ENCODE measurements at places on chromosomes 7 and 10.

DNA sequence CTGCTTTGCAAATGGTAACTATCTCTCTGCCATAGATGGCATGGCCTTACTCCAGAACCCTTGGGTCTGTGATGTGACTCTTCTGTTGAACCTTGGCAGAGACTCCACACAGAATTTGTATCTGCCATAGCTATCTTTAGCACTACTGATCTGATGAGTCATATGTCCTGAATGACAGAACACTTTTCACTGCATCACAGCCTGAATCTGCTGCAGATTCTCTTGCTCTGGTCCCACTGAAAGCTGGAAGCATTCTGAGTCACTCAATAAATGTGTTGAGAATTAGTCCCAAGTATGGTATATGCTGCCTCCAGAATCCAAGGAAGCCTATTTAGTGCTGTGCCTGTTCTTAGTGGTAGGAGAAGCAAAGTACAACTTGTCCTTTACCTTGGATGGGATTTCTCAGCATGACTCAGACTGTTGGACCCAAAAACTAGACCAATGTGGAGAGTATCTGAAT, 39.5 kb upstream of the ANKRD1 start:
- peaks cover 29% of the 10 kb centered on the region for H3K4me1 ChIP-seq
- DNase-seq: no peak
- peak overlapping the region; percentile 88 for H3K27ac ChIP-seq

DNA sequence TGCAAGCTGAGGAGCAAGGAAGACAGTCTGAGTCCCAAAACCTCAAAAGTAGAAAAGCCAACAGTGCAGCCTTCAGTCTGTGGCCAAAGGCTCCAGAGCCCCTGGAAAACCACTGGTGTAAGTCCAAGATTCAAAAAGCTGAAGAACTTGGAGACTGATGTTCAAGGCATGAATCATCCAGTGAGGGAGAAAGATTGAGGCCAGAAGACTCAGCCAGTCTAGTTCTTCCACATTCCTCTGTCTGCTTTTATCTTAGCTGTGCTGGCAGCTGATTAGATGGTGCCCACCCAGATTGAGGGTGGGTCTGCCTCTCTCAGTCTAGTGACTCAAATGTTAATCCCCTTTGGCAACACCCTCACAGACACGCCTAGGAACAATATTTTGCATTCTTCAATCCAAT, 20.1 kb upstream of the MDFIC start:
- H3K27ac ChIP-seq: no peak overlapping the region
- DNase-seq: no peak
- no peak overlapping the region for H3K4me3 ChIP-seq

- no peak overlapping the region for H3K27ac ChIP-seq
- no peak for DNase-seq
- H3K4me1 ChIP-seq: no peaks in the 10 kb centered on the region
- no peaks in the 10 kb centered on the region for H3K36me3 ChIP-seq
Observed at GRCh38 chr7:123500878-123501489, 33.4 kb downstream of the IQUB start.

DNA sequence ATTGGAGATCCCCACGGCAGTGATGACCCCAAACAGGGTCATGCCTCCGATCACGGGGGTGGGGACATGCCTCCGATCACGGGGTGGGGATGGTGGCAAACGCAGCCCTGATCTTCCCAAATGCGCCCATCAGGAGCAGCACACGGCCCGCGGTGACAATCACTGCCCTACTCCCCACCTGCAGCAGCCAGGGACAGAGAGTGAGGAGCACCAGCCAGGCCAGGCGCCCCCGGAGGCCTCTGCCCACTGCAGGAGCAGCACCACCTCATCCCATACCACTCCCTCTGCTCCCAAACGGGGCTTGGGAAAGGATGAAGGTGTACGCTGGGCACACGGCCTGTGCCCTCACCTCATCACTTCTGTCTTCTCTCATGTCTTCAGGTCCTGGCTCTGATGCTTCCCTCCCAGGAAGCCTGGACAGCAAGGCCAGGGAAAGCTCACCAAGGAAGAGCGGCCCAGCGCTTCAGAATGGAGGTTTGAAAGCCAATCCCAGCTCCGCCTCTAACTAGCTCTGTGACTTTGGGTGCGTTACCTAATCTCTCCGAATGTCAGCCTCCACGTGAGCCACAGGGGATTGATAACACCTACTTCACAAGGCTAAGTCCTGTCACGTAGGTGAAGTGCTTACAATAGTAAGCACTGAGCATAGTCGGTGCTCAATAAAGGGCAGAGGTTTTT, 37.1 kb downstream of the STRA8 start:
- no peaks in the 10 kb centered on the region for H3K27me3 ChIP-seq
- H3K4me3 ChIP-seq: no peak overlapping the region
- no peak for DNase-seq
- H3K27ac ChIP-seq: no peak overlapping the region
- no peaks in the 10 kb centered on the region for H3K36me3 ChIP-seq
- no peaks in the 10 kb centered on the region for H3K4me1 ChIP-seq

DNA sequence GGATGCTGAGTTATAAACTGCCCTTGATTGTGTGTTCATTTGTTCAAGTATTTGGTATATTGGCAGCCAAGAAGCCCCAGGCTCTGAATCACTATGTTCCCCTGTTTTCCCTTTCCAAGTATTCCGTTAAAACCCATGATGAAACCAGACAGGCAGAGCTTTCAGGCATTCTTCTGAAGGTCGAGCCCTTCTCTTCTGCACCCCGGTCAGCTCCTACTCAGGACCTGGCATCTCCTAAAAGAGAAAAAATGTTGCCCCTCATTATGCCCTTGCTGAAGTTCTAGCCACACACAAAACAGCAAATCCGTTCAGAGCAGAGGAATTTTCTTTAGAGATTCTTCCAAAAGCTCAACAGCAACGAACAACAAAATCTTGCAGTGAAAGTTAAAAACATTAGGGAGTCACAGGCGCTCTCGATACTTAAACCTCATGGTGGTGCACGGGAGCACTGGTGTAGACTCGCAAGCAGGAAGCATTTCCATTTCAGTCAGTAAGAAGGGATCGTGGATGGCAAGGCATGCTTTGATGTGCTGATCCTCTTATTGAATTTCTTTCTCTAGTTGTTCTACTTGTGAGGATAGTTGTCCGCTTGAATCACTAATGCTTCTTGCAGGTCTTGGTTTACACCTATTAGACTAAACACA, 264.9 kb downstream of the SKIDA1 start:
- H3K4me1 ChIP-seq: no peaks in the 10 kb centered on the region
- H3K27ac ChIP-seq: no peak overlapping the region
- no peaks in the 10 kb centered on the region for H3K27me3 ChIP-seq
- no peak overlapping the region for H3K4me3 ChIP-seq

GRCh38 chr10:23294638-23295247, 49.9 kb downstream of the C10orf67 start:
- H3K36me3 ChIP-seq: no peaks in the 10 kb centered on the region
- no peak for DNase-seq
- no peaks in the 10 kb centered on the region for H3K4me1 ChIP-seq

GRCh38 chr7:107902381-107902780, 11.4 kb downstream of the DLD start:
- H3K36me3 ChIP-seq: peaks cover 56% of the 10 kb centered on the region
- DNase-seq: no peak
- H3K4me1 ChIP-seq: peaks cover 21% of the 10 kb centered on the region
- no peak overlapping the region for H3K4me3 ChIP-seq

- H3K27me3 ChIP-seq: no peaks in the 10 kb centered on the region
- H3K4me1 ChIP-seq: no peaks in the 10 kb centered on the region
- no peaks in the 10 kb centered on the region for H3K36me3 ChIP-seq
- H3K27ac ChIP-seq: no peak overlapping the region
- DNase-seq: no peak
- H3K4me3 ChIP-seq: no peak overlapping the region
Observed at GRCh38 chr10:119241066-119241465, 33.7 kb downstream of the GRK5 start.

GRCh38 chr7:156234666-156235494, 405.7 kb upstream of the RNF32 start:
- no peaks in the 10 kb centered on the region for H3K36me3 ChIP-seq
- H3K4me1 ChIP-seq: no peaks in the 10 kb centered on the region
- no peak for DNase-seq

DNA sequence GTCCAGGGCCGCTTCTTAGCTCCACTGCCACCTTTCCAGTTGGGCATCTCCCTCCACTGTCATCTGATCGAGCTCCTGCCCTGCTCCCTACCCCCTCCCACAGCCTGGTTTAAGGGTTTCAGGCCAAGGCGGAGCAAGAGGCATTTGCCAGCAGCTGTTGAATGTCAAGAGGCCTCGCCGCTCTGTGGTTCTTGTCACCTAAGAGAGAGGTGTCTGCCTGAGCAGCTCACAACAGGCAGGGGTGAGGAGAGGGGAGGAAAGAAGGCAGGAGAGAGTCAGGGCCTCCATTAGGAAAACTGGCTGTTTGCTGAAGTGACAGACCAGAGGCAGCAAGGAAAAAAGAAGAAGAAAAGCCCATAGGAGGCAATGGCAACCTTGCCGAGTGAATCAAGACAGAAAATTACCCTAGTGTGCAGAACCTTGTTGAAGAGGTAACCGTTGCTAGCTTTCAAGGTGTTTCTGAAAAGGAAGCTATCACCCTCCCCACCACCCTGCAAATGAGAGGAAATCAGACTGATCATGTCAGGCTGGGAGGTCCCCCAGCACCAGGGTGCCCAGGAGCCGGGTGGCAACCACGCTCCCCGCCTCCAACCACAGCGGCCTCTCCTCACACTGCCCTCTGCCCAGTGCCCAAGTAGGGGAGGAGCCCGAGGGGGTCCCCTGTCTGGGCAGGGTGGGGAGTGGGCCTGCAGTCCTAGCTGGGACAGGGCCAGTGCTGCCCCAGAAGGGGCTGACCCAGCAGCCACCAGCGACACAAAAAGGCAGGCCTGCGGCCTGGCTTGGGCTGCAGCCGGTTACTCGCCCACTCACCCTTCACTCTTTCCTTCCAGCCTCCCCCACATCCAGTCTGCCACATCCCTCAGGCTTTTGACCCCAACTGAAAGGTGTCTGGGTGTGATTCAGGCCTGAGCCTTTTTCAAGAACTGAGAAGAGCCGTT, 7.1 kb downstream of the GATA3 start:
- H3K27me3 ChIP-seq: peaks cover 26% of the 10 kb centered on the region
- H3K4me1 ChIP-seq: no peaks in the 10 kb centered on the region
- DNase-seq: no peak
- no peak overlapping the region for H3K27ac ChIP-seq
- H3K36me3 ChIP-seq: no peaks in the 10 kb centered on the region

DNA sequence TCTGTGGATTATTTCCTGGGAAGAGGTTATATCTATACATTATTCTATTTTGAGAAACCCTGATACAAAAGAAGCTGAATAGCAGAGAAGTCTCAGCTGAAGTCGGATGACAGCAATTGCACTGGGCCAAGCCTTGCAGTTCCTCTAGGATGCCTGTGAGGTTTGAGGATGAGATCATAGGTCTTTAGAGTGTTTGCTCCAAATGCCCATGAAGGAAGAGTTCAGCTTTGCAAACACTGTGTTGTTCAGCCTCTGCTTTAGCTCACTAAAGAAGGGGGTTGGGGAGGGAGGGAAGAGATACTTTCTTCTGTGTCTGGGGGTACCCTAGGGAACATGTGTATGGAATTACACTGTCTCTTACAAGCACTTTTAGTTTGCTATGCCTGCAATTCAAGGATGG, 282.5 kb upstream of the NRP1 start:
- H3K4me1 ChIP-seq: no peaks in the 10 kb centered on the region
- no peaks in the 10 kb centered on the region for H3K36me3 ChIP-seq
- H3K27ac ChIP-seq: no peak overlapping the region
- no peaks in the 10 kb centered on the region for H3K27me3 ChIP-seq
- H3K4me3 ChIP-seq: no peak overlapping the region

GRCh38 chr10:114087255-114087654, 43.6 kb downstream of the ADRB1 start:
- no peak for DNase-seq
- H3K4me1 ChIP-seq: no peaks in the 10 kb centered on the region
- H3K36me3 ChIP-seq: no peaks in the 10 kb centered on the region
- no peak overlapping the region for H3K4me3 ChIP-seq
- no peak overlapping the region for H3K27ac ChIP-seq

GRCh38 chr7:6705959-6706665, 635 bp downstream of the ZNF12 start:
- peaks cover 17% of the 10 kb centered on the region for H3K4me1 ChIP-seq
- H3K36me3 ChIP-seq: peaks cover 5% of the 10 kb centered on the region
- no peaks in the 10 kb centered on the region for H3K27me3 ChIP-seq
- peak overlapping the region; percentile 99 for H3K4me3 ChIP-seq
- H3K27ac ChIP-seq: peak overlapping the region; percentile 87

- DNase-seq: no peak
- no peak overlapping the region for H3K4me3 ChIP-seq
- H3K27me3 ChIP-seq: no peaks in the 10 kb centered on the region
- H3K36me3 ChIP-seq: peaks cover 71% of the 10 kb centered on the region
- peaks cover 33% of the 10 kb centered on the region for H3K4me1 ChIP-seq
Observed at GRCh38 chr10:86706977-86707376, 38.7 kb downstream of the LDB3 start.

GRCh38 chr10:90269699-90270098, 568.3 kb downstream of the KIF20B start:
- no peak for DNase-seq
- H3K36me3 ChIP-seq: no peaks in the 10 kb centered on the region
- no peaks in the 10 kb centered on the region for H3K27me3 ChIP-seq
- no peak overlapping the region for H3K4me3 ChIP-seq
- no peak overlapping the region for H3K27ac ChIP-seq

- DNase-seq: no peak
- no peak overlapping the region for H3K4me3 ChIP-seq
- H3K27me3 ChIP-seq: no peaks in the 10 kb centered on the region
- no peak overlapping the region for H3K27ac ChIP-seq
- no peaks in the 10 kb centered on the region for H3K36me3 ChIP-seq
Observed at GRCh38 chr10:19119191-19119590, 70.6 kb downstream of the MALRD1 start.

GRCh38 chr7:101817471-101818286, at the start of gene CUX1:
Gene CUX1, plus strand, starts transcription at chr7:101817626. Its CDS starts 14 bp downstream, at chr7:101817640.
- no peaks in the 10 kb centered on the region for H3K36me3 ChIP-seq
- peaks cover 23% of the 10 kb centered on the region for H3K4me1 ChIP-seq
- H3K27me3 ChIP-seq: no peaks in the 10 kb centered on the region
- DNase-seq: peak; percentile 60

DNA sequence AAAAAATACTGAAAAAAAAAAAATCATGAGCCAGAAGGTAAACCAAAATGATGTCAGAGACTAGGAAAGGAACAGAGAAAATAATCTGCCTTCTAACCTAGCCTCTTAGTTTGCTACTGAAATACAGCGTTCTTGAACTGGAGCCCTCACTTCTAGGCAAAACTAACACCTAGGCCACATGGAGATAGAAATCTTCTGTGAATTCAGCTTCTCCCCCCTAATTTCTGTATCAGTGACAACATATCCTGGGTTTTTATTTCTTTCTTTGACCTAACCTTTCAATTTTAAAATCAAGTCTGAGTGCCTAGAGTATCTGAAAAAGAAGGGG, 100.1 kb upstream of the GLCCI1 start:
- H3K36me3 ChIP-seq: no peaks in the 10 kb centered on the region
- H3K4me3 ChIP-seq: no peak overlapping the region
- H3K27me3 ChIP-seq: no peaks in the 10 kb centered on the region
- DNase-seq: no peak
- peak overlapping the region; percentile 18 for H3K27ac ChIP-seq
- H3K4me1 ChIP-seq: peaks cover 22% of the 10 kb centered on the region

DNA sequence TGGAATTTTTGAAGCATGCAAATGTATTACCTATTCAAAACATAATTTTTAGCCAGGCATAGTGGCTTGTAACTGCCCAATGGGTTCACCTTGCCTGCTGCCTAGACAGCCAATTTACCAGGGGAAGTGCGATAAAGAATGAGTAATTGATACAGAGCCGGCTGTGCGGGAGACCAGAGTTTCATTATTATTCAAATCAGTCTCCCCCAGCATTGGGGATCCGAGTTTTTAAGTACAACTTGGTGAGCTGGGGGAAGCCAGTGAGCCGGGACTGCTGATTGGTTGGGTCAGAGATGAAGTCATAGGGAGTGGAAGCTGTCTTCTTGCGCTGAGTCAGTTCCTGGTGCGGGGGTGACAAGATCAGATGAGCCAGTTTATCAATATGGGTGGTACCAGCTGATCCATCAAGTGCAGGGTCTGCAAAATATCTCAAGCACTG, 29.1 kb upstream of the NRBF2 start:
- DNase-seq: no peak
- H3K27me3 ChIP-seq: no peaks in the 10 kb centered on the region
- no peaks in the 10 kb centered on the region for H3K36me3 ChIP-seq
